Fibroblast of skin of back (primary cell): ENCODE measurements at places on chromosomes 7 and 10.

- DNase-seq, result no peak
Observed at GRCh38 chr7:88590963-88591362, 168.5 kb upstream of the ZNF804B start.

- DNase-seq, result no peak
Observed at GRCh38 chr10:124495162-124495561, 33.5 kb downstream of the LHPP start.

GRCh38 chr10:114028425-114028824 is 15.2 kb upstream of the ADRB1 start:
- no peak for DNase-seq

DNA sequence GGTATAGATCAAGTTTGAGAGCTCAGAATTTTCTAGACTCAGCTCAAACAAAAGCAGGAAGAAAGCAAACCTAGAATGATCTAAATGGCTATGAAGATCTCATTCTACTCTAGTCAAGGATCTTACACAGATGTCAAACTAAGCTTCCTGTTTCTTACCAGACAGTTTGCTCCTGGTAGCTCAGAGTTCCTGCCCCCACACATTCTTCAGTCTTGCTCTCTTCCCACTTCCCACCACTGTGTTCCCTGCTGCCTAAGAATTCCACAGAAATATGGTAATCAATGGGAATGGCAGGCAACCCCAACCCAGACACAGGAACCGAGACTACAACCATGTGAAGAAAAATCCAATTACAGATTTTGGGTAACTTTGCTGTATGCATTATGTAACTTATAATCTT is 133.4 kb upstream of the PTN start:
- DNase-seq, result peak; percentile 69

- DNase-seq, result no peak
Observed at GRCh38 chr7:143346018-143346417, 16.5 kb downstream of the FAM131B start.

DNA sequence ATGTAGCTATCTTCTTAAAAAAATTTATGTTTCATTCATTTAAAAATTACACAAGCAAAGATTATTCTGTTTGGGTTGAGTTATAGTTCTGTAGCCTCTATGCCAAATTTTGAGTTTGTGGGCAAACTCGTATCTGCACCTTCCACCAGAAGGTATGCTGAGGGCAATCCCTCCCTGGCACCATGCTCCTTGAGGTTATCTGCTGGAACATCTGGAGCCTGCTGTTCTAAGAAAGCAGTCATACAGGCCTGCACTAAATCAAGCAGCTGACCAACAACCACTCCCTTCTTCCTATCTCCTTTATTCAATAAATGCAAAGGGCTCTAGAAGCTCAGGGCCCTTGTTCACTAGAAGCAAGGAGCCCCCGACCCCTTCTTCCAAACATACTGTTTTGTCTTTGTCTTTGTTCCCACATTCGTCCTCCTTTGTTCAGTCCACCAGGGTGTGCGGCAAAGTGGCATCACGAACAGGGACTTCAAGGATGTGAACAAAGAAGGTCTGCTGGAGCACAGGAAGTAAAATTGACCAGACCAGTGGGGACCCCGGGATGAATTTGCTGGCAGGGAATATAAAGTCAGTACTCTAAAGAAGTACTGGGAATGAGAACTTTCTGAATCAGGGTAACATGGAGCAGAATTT is 36.4 kb downstream of the OR13A1 start:
- no peak for DNase-seq

DNA sequence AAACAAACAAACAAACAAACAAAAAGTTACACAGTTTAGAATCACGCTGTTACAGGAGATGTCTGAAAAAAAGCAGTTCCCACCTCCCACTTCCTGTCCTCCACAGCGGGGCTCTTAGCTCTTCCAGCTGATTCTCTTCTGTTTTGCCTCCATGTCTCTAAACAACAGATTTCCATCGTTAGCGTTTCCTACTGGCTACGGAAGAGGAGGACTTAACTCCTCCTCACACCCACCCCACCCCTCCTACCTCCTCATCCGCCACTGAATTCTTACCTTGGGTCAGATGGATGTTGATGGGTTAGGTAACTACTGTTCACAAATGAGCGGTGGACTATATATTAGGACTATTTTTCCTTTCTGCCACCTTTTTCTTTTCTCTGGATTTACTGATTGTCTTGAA is 36.8 kb upstream of the NUB1 start:
- DNase-seq, result no peak

GRCh38 chr7:74069790-74070618 is 13.6 kb upstream of the LIMK1 start:
- no peak for DNase-seq

DNA sequence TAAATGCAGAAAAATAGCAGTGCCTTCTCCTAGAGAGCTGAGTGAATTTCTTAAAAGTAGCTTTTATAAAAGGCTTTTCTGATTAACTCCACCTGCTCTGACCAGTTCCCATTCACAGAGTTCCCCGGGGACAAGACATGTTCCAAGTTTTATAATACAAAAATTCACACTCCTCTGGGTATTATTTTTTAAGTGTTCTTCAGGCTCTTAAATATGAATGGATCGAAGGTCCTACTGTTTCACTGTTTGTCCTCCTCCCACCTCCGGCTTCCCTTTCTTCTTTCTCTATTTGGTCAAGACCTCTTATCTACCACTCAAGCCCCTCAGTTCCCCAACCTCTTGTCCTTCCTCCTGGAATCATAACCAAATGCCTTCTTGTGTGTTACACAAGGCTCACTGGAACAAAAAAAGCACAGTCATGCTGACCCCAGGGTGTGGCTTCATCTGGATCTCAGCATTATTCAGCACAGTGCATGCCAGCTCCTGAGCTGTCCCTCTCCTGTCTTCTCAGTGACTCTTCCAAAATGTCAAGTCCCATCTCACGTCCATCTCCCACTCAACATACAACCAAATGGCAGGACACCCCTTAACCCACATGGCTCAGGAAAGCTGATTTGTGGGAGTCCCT is 222.4 kb downstream of the SORCS1 start:
- no peak for DNase-seq

GRCh38 chr10:24091256-24091655 is 117.7 kb upstream of the KIAA1217 start:
- no peak for DNase-seq

DNA sequence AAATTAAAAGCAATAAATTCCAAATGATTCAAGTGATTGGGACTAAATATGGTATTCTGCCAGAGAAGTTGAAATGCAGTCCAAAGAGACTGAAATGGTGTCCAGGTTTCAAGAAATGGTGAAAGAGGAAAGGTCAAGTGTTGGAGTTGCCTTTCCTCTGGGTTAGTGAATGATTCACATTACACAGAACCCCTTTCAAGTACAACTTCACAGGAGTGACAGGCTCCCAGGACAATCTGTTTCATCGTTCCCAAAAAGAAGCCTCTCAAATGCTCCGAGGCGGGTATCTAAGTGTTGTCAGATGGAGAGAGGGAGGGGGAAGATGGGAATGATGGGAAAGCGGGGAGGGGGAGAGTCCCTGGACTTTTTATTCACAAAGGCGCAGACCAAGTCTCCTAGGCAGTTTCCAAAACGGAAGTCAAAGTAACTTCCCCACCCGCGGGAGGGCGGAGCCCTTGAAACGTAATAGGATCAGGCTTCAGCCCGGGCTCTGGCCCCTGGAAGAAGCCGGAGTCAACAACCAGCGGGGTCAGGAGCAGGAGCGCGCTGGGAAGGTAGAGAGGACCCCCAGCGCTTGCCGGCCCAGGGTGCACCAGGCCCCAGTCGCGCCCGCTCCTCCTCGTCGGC is 754 bp downstream of the SLC25A13 start:
- peak; percentile 82 for DNase-seq

GRCh38 chr7:28933846-28934320 is 24.2 kb downstream of the TRIL start:
- DNase-seq, result no peak

DNA sequence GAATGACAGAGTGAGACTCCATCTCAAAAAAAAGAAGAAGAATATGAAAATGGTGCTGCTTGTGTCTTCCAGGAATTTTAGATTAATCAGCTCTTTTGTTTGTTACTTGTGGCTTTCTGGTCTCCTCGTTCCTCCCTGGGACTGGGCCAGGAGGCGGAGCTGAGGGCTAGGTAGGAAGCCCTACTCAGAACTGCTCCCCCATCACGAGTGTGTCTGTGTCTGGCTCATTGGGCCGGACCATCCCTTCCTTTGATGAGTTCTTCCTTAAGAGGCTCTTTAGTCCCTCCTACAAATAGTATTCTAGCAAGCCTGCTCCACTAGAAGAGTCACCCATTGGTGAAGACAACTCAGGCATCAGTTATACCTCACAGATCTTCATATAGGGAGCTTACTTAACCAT is 56.8 kb upstream of the YAE1 start:
- DNase-seq, result no peak

DNA sequence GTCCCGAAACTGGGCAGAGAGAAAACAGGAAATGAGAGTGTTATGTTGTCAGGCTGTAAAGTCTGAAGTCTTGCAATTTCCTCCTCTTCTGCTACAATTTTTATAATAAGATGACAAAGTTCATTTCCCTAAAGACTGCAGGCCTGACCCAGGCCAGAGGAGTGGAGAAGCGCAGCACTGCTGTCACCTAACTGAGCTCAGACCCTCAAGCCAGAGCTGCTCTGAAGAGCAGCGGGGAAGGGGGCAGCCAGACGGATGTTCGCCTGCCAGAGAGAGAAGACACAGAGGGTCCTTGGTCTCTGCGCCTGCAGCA is 12.6 kb upstream of the AOAH start:
- DNase-seq, result no peak

DNA sequence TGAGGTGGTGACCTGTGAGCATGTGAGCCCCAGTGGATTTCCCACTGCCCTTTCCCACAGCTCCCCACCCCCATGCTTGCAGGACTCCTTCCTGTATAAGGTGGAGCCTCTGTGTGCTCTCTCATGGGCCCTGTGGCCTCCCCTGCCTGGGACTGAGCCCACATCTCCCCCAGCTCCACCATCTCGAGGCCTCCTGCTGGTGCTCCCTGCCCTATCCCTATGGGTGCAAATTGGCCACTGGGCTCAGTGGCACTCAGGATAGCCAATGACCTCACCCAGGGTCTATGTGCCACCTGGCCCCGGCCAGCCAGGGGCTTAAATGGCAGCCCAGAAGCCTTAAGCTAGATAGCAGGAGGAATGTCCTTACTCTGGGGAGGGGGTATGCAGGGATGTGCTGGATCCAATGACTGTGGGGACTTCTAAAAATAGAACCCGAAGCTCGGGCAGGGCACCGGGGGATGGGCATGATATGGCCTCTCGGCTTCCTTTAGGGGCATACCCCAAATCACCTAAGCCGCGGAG is 2.0 kb downstream of the LDB3 start:
- no peak for DNase-seq

DNA sequence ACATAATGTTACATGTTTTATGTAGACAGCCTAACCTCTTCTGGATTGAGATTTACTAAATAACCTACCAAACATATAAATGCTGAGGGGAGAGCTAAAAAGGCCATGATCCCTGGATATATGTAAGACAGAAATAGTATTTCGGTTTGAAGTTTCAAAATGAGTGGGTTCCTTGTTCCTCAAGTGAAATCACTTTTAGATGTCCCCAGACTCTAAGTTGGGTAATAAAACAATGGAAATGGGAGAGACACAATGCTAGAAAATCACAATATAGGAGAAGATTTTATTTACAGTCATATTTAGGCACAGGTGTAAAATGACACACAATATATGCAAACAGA is 56.5 kb downstream of the SHTN1 start:
- DNase-seq, result no peak

DNA sequence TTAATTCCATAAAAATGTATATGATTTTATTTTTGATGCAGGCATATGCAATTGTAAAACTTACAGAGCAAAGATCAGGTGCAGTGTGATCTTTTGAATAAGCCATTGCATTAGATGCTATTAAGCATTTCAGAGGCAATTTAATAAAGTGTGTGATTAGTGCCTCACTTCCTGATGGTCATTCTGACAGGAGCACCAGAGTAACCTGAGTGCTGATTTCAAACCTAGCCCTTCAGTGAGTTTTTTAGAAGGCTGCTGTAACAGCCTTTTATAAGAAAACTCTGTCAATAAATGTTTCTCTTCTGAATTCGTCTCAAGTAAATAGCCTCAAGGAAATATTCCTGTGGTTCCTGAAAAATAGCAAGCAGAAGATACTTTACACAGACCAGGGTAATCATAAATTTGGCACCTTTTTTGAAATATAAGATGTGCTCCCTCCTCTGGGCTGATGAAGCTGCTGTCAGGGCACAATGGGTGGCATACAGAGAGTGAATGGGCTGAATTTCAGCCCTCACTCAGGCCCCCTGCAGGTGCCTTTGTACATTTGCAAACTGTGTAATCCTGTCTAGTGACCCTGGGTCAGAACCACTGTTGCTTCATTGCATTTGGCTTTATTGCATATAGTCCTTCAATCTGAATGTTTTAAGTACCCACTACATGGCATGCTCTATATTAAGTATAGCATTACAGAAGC is 193.7 kb upstream of the CSTF2T start:
- peak; percentile 12 for DNase-seq

DNA sequence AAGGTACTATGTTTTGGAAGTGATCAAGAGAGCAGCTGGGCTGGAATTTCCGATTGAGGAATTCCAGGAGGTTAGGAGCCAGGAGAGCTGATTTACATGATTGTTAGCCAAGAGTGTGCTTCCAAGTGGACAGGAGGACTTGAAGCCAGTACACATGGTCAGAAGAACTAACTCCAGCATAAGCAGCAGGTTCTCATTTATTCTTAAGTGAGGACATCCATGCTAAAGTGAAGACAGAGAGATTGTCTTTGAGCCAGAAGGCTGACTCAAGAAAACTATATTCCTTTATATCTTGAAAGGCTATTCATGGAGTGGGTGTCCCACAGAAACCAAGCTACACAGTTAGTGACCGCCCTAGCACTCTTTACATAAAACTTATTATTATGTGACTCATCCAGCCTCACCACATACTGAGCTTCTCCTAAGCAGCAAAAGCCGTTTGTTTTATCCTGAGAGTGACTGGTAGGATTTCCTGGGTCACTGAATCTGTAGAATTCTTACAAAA is 56.7 kb upstream of the SEMA3A start:
- DNase-seq, result peak; percentile 79

DNA sequence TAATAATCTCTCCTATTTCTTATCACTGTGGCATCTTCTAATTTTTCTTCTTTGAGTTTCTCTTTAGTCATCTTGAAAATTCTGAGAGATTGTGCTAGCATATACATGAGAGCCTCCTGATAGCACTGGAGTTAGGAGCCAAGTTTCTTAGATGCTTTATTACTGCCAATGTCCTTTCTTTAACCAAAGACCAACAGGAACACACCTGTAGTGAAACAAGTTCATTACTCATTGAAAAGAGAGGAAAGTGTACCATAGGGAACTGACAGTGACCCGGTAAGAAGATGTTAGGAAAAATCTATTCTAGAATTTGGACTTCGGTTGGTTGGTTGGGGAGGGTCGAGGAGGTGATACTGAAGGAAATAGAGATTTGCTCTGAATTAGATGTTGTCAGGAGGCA is 27.1 kb upstream of the CD36 start:
- DNase-seq, result peak; percentile 22

DNA sequence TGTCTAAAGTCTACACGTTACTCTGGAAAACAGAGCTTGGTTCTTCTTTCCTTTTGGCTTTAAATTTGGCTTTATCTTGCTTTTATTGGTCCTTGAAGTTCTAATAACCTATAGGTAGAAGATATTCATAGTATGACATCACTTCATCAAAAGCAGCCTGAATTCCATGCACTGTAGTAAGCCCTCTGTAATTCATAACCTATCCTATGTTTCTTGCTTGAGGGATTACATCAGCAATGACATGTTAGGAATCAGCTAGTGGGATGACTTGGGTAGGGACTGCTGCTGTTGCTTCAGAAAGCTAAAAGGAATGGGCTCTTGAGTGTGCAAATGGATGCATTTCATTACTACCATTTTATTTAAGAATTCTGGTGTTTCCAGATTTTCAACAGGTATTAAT is 184.9 kb downstream of the PTEN start:
- DNase-seq, result peak; percentile 47
